Prostate gland (tissue), 2 donors: ENCODE measurements at places on chromosomes 6 and 20. TPM values are rescaled to one million over a fixed set of nuclear protein-coding genes. Genes with fewer than 3 reads are reported as not detected.

DNA sequence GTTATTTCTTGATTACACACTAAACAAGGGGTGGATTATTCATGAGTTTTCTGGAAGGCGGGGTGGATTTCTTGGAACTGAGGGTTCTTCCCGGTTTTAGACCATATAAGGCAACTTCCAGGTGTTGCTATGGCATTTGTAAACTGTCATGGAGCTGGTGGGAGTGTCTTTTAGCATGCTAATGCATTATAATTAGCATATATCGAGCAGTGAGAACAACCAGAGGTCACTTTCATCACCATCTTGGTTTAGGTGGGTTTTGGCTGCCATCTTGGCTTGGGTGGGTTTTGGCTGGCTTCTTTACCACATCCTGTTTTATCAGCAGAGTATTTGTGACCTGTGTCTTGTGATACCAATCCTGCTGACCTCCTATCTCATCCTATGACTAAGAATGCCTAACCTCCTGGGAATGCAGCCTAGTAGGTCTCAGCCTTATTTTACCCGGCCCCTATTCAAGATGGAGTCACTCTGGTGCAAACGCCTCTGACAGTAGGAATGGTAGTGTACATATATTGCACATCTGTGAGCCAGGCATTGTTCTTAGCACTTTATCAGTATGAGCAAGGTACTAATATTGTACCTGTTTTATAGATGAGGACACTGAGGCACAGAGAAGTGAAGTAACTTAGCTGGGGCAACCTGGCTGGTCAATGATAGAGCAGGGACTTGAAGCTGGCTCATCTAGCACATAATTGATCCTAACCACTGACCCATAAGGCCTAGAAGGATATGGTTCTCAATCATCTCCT, 203.7 kb downstream of the NFATC2 start:
- DNase-seq = no peak

The SLC13A3 gene
- 10.5 TPM for total RNA-seq

The GLP1R gene
- not detected for total RNA-seq

- peak; percentile 84 for DNase-seq
Observed at GRCh38 chr6:138572167-138572875, 73.0 kb upstream of the NHSL1 start.

The PHACTR1 gene
- total RNA-seq = 1.3 TPM

DNA sequence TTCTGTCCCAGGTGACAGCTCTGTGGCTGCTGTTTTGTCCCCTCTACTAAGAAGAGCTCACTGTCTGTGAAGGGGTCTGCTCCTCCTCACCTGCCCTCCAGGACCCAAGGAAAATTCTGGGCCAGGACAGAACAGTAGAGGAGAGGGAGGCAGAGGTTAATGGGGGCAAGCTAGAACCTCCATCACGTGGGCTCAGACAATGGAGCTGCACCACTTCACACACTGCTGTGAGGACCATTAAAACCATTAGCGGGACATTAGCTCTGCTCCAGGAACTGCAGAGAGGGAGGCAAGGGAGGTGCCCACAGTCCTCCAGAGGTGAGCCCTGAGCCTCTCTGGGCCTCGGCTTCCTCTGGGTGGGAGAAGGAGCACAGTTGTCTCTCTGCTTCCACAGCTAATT, 78.4 kb downstream of the NOL4L start:
- no peak for DNase-seq

- DNase-seq = no peak
Observed at GRCh38 chr6:157995458-157995857, 13.8 kb downstream of the SYNJ2 start.

DNA sequence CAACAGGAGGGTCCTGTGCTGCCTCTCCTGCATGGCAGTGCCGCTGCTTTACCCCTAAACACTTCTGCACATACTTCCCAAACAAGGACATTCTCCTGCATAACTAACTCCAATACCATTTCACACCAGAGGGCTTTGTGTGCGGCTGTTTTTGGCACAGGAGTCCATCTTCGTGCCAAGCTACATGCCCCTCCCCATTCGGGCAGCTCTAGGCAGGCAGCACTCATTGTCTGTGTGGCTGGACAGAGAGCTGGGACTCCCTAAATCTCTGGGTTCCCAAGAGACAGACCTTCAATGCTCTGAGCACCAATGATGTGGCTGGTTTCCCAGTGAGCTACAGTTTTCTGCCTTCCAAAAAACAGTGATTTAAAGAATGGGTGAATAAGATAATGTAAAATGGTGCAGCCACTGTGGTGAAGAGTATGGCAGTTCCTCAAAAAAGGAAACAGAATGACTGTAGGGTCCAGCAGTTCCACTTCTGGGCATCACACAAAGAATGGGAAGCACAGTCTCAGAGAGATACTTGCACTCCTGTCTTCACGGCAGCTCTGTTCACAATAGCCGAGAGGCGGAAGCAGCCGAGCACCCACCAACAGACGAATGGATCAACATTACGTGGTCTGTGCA, 80.3 kb upstream of the DUSP22 start:
- no peak for DNase-seq

The FYN gene
- 103 TPM for total RNA-seq

DNA sequence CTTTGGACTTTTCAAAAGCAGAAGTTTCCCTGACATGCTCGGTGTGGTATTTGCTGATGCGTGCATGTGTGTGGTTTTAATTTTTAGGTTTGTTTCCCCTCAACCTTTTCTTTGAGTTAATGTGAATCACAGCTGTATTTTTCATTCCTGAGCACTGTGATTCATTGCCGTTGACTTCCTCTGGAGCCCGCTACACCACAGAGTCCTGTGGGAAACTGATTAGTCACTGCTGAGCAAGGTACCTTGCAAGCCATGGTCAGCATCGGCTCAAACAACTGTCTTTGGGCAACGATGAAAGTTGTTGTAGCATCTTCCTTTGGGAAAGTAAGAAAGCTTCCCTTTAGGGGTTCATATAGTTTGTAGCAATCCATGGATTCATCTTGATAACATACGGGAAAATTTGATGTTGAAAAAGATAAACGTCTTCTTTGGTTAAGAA, 57.5 kb downstream of the RIN2 start:
- no peak for DNase-seq

The CHMP4B gene
- total RNA-seq = 85.8 TPM

GRCh38 chr6:116030770-116031169, 29.9 kb downstream of the FRK start:
- DNase-seq = no peak

The GTSF1L gene
- 7.2 TPM for total RNA-seq

DNA sequence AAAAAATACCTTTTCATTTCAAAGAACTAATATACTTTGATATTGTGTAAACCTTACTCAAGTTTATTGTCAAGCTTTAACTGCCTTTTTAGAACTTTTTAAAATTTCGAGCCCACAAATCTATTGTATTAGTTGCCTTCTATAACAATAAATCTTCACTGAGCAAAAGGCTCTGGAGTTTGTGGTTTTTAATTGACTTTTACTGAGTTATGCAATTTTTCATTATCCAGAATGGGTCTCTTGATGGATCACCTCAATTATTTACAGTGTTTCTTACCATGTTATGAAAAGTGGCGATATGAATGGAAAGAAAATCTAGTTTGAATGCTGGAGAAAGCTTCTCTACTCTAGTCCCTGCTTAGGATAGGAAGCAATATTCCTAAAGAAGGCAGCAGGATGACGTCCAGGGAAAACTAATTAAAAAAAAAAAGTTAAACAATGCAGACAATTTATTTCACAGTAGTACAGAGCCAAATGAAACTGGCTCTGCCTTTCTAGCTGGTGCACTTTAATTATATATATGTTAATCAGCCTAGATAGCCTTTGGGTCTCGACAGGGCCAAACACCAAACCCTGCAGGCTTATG, 5.0 kb downstream of the ID4 start:
- DNase-seq = no peak

DNA sequence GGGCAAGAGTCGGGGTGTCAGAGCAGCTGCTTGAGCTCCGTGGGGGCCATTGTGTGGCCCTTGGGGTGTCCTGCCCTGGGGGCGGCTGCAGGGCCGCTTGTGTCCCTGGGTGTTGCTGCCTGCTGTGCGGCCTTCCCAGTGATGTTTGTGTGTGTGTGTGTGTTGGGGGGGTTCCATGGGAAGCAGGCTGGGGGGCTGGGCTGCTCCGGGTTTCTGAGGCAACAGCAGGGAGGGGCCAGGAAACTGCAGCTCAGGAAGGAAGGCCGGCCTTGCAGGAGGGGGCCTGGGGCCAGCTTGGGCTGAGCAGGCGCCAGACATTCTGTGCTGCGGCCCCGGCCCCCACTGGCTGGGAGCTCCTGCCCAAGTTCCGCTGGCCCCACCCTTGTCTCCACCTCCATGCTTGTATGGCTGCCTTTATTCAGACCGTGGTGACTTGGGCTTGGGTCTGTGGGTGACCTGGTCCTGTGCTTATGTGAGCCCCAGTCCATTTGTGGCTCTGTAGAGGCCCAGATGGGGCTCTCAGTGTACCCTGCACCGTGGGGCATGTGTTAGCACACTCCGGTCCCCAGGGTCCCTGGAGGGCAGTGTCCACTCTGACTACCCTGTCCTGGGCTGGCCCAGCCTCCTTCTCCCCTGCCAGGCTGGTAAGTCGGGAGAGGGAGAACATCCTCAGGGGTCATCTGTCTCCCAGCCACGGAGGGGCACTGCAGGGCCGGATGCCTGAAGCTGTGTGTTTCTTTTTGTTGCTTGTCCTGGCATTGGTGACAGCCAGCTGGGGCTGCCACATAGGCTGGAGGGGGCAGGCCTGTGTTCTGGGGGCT, 4.6 kb upstream of the SOX18 start:
- DNase-seq = no peak

- DNase-seq = no peak
Observed at GRCh38 chr6:153038378-153039057, 36.0 kb upstream of the MTRF1L start.

DNA sequence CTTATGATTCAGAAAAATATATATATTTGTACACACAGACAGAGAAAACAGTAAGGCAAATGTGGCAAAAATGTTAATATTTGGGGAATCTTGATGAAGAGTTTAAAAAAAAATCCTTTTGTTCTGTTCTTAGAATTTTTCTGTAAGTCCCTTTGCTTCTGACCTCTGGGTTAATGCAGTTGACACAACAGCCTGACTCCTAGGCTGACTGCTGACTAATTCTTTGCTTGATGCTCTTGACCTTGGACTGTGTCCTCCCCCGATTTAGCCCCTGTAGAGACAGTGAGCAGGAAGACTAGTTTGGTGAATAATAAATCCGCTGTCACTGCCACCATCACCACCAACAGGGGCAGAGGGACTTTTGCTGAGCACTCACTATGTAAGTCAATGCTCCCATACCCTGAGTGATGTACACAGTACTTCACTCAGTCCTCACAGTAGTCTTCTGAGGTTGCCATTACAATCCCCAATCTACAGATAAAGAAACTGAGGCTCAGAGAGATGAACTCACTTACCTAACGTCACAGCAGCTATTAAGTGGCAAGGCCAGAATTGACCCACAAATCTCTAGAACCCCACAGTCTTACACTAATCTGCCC, 71.7 kb downstream of the SNX5 start:
- no peak for DNase-seq

GRCh38 chr6:32247401-32247800, 23.5 kb upstream of the NOTCH4 start:
- DNase-seq = no peak

GRCh38 chr6:41840326-41840725, 52.8 kb downstream of the TOMM6 start:
- no peak for DNase-seq

DNA sequence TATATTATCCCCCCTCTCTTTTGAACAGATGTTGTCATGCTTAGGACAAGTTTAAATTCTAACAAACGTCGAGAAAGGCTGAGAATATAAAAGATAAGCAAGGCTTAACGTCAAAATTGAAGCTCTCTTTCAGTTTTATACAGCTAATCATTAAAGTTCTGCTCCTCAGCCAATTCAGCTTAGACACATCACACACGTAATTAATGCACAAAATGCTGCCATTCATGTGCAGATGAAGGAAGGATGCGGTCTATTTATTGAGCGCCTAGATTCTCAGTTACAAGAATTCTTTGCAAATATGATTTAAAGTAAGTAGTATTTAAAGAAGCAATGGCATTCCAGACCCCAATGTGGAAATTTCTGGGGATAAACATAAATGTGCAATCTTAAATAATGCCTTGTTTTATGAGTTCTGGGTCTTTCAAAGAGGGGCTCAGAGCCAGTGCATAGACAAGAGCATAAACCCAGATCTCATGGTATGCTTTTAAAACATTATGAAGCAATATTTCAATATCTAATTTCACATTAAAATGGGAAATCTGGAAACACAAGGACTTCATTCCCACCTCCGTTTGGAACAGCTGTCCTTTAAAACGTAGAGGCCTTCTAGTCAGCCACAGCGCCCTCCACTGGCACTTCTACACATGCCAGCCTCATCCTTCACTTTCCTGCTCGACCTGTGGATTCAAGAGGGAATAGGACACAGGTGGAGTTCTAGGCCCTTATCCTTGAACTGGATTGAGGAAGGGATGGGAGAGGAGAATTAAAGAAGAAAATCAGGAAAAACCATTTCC, 85.8 kb downstream of the LYRM4 start:
- DNase-seq = no peak

DNA sequence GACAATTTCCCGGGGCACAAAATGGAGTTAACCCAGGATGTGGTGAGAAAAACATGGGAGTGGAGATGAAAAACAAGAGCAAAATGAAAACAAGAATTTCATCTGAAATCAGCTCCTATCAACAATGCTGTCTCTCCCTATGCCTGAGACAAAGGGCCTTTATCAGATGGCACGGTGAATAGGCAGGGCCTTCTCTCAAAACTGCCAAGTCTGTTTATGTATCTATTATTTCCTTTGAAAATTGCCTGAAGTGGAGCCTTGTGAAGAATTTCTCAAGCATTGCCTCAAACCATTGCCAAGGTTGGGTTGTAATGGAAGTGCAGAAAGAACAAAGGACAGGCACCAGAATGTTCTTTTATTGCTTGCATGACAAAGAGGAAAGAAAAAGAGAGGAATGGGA, 74.7 kb downstream of the BTBD3 start:
- no peak for DNase-seq

DNA sequence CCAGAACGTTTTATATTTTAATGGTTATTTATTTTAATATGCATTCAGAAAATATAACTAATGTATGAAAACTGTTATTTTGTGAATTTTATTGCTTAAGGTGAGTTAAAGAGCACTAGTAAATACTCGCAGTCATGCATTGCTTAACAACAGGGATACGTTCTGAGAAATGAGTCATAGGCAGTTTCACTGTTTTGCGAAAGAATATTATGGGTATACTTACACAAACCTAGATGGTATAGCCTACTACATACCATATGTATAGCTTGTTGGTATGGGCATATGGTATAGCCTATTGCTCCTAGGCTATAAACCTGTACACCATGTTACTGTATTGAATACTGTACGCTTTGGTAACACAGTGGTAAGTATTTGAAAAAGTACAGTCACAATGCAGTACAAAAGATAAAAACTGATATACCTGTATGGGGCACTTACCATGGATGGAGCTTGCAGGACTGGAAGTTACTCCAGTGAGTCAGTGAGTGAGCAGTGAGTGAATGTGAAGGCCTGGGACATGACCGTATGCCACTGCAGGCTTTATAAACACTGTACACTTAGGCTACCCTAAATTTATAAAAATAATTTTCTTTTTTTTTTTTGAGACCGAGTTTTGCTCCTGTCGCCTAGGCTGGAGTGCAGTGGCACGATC, 38.5 kb downstream of the ARFGEF2 start:
- DNase-seq = no peak
